ENCODE measurements at places on chromosomes 2 and 18.
A peak's percentile ranks its signal among the peaks of the same experiment; 100 is the strongest.

- DNase-seq, result no peak
These were observed 786.0 kb upstream of the ZEB2 start for GRCh38 chr2:145305889-145306288.

GRCh38 chr2:45833301-45833967, 182.0 kb downstream of the PRKCE start:
- DNase-seq, result no peak

- peak; percentile 74 for DNase-seq
These were observed 31.4 kb upstream of the TMEM177 start for GRCh38 chr2:119647440-119648169.

DNA sequence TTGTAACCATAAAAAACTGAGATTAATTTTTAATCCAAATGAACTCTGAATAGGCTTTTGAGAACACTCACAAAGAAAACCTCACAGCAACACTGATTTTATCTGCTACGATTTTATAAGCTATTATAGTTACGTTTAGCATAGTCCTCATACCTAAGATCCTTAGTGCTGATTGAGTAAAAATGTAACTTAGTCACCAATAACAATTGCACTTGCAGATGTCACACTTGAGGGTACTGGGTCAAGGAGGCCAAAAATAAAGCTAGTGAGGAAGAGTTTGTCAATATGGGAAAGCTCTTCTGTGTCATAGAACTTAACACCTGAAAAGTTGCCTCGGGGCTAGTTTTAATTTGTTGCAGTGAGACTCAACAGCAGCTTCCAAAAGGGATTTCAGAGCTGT, 706.5 kb upstream of the FAM98A start:
- no peak for DNase-seq

DNA sequence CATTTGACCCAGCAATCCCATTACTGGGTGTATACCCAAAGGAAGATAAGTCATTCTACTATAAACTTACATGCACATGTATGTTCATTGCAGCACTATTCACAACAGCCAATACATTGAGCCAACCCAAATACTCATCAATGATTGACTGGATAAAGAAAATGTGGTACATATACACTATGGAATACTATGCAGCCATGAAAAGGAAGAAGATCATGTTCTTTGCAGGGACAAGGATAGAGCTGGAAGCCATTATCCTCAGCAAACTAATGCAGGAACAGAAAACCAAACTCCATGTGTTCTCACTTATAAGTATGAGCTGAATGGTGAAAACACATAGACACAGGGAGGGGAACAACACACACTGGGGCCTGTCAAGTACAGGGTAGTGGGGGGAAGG, 226.7 kb upstream of the HNMT start:
- DNase-seq, result no peak

DNA sequence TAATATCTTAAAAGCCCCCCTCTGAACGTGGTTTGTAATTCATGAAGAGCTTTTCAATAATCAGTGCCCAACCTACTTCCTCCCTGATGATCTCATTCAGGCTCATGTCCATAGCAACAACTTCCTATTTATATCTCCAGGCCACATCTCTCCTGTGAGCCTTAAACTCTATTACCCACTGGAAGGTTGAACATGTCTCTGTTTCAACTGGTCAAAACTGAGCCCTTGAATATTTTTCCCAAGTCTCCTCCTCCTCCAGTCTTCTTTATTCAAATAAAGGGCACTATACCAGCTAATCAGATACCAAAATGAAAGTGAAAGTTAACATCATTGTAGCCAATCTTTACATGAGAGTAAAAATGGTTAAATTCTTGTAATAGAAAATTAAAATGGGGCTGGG, 63.7 kb upstream of the ITGA4 start:
- DNase-seq, result peak; percentile 44

- no peak for DNase-seq
These were observed 68.8 kb downstream of the MEP1B start for GRCh38 chr18:32258558-32259204.

DNA sequence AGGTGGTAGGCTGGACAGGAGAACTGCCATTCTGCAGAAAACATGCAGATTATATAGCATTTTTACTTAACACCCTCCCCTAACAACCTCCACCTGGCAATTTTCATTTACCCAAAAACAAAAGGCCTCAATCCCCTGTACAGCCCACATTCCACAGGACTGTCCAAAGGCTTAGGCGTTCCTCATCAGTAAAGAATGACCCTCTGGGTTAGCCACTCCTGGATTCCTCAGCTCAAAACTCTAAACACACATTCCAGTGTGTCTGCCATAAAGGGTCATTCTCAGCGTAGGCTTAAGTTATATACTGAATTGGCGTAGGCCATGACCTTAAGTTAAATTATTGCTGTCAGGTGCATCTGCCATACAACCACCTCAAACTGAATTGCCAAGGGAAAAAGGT, 261.8 kb upstream of the CHAC2 start:
- DNase-seq, result peak; percentile 12

DNA sequence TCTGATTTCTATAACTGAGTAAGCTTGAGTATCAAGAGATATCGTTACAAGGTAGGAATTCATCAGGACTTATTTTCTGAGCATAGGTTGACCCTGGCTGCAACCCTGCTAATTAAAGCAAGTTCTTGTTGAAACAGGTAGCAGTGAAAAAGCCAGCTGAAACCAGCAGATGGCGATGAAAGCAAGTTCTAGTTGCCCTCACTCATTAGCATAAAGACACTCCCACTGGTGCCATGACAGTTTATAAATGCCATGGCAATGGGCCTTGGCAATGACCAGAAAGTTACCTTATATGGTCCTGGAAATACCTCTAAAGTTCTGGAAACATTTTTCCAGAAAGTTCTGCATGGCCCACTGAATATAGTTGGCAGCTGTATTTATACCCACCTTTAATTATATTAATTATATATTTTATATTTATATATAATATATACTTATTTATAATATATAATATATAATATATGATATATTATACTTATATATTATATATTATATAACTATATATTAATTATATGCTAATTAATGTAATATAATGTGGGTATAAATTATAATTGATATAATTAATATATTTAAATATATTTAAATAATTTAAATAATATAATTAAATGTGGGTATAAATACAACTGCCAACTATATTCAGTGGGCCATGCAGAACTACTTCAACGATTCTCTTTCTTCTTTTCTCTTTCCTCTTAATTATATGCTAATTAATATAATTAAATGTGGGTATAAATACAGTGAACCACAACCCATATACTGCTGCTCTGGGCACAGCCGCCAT, 188.0 kb downstream of the CDH7 start:
- peak; percentile 80 for DNase-seq

DNA sequence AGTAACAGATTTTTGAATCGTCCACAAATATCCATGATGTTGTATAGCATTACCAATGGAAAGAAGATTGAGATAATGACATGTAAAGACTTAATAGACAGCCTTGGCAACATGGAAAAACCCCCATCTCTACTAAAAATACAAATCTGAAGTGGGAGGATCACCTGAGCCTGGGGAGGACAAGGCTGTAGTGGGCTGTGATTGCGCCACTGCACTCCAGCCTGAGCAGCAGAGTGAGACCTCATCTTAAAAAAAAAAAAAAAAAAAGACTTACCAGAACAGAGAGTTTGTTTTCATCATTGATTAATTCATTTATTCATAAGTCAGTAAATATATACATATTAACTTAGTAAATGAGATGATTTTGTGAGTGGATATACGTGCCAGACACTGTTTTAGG, 7.0 kb upstream of the OSBPL1A start:
- no peak for DNase-seq

GRCh38 chr2:101256316-101256715, 3.6 kb downstream of the CNOT11 start:
- DNase-seq, result peak; percentile 6

GRCh38 chr2:210224941-210225672, at the start of gene ACADL:
TSS of gene ACADL (minus strand) at chr2:210225447. CDS start at chr2:210225263, 184 bp downstream.
- DNase-seq, result peak; percentile 22

- no peak for DNase-seq
These were observed 6.7 kb downstream of the CACNB4 start for GRCh38 chr2:152092095-152092494.

DNA sequence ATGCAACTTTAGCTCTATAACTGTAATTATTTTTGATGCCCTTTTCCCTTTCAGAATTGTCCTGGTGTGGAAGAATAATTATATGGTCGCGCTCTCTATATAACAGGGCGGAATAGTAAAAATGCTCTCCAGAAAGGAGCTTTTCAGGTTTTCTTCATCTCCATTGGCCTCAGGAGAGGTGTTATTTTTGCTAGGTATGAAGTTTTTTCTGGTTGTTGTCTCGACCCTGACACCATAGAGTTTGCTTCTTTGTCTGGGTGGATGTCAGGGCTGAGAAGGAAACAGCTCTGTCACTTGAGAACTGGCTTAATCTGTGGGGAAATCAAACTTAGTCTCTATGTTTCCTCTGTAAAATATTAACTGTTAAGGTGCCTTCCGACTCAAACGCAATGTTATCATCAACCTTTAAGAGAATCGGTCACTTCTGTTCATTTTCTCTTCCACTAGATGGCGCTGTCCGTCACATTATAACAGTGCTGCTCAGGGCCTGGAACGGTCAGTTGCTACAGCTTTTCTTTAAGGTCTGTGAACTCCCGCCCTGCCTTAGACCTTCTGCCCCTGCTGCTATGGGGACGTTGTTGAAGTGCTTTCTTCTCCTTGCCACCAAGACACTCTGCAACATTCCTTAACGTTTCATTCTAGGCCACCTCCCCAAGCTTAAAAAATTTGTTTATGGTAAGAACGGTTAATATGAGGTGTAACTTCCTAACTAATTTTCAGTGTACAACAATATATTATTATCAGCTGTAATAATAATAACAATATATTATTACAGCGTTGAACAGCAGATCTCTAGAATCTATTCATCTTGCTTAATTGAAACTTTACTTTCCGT, 23.8 kb upstream of the SERPINB12 start:
- DNase-seq, result peak; percentile 91

- DNase-seq, result no peak
These were observed 128.6 kb downstream of the INHBB start for GRCh38 chr2:120474486-120474885.

DNA sequence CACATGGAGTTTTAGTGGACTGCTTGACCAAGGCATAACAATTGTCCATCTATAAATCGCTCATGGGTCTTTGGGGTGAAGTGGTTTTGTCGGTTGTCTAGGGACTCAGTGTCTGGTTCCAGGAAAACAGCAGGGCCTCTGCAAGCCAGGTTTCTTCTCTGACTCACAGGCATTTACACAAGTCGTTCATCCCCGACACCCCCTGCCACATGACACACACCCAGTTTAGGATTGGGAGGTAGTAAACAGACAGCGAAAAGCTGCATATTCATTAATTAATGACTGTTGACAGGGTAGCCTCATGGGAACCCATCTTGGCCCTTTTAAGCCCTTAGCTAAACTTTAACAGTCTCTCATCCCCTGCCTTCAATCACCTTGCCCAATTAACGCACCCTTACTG, 194.8 kb upstream of the ACVR2A start:
- DNase-seq, result peak; percentile 40

- no peak for DNase-seq
These were observed 493.0 kb upstream of the ACVR2A start for GRCh38 chr2:147351784-147352183.

DNA sequence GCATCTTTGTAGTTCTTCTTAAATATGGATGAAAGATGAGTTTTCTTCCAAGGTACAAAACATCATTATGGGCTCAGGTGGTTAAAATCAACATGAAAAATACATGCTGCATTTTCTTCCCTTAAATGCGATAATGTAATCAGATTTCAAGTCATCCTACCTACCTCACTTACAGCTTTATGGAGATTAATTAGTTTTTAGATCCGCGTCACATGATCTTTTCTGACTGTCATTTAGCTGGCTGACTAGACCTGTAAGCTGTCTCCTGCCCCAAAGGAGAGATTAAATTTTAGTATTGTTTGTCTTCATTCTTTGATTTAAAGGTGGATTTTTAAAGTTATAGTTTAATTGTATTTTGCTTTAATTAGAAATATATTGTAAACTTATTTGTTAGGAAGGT, 678.0 kb upstream of the ZEB2 start:
- DNase-seq, result no peak

DNA sequence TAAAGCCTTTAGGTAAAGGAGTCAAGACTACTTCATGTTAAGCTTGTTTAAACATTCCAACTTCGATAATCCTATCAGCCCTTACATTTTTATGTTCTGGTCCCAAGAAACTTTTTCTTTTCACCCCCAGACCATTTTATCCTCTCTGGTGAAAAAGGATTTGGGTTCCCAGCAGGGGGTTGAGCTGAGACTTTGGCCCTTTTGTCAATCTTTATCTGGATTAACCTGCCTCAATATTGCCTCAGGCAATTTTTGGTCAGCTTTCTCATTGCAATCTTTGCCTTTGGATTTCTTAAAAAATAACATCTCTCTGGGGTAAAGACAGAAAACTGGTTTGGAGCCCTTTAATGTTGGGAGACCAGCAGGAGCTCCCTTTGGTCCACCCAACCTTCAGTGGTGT, 33.9 kb upstream of the CSRNP3 start:
- DNase-seq, result no peak

- peak; percentile 62 for DNase-seq
These were observed 252.6 kb downstream of the RND3 start for GRCh38 chr2:150234787-150235446.

GRCh38 chr2:17035010-17035409, 369.4 kb upstream of the CYRIA start:
- DNase-seq, result no peak

DNA sequence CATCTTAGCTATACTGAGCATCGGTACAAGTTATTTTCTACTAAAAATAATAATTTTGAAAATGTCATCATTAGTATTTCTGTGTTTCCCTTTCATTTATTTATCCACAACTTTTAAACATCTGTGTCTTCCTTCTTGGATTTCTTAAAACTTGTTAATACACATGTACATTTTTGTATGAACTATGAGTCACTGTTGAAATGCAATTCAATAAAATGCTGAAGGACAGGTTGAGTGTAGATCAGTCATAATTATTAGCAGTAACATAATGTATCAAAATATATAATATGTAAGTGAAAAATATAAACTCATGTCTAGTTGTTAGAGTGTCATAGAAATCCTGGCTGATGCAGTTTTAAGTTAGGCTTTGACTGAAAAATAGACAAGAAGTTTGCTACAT, 115.9 kb downstream of the MEIS1 start:
- peak; percentile 58 for DNase-seq

DNA sequence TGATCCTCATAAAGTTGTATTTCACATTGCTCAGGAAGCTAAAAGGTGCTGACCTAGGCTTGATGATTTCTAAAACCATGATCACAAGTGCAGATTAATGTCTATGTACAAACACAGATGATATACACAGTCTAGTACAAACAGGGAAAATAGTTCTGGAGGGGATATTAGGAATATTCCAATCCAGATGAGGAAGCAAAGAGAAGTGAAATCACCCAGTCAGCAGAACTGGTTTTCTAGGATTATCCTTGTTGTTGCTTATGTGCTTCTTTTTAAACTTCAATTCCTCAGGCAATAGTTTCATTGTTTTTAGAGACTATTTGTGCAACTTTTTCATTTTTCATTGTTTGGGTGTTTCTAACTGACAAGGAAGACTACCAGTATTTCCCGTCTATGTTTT, 4.7 kb downstream of the IL1A start:
- no peak for DNase-seq
